ENCODE measurements at places on chromosomes 5 and 9.

DNA sequence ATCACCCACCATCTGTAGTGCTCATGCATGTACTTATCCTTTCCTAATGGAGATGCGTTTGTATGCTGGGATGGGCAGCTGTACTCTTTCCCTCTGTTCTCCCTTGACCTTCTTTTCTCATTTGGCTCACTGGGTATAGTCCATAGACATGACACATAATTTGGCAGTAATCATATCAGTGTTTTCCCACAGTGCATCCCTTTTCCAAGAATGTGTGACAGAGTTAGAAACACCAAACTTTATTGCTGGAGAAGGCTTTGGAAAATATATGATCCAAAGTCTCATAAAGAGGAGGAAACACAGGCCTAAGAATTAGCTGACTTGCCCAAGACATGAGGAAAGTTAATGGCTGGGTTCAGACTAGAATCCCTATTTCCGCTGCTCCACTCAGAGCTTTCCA lies 1233.4 kb upstream of the DMAC1 start:
- DNase-seq: no peak

GRCh38 chr5:14038341-14038959 lies 94.0 kb upstream of the DNAH5 start:
- peak; percentile 98 for DNase-seq

DNA sequence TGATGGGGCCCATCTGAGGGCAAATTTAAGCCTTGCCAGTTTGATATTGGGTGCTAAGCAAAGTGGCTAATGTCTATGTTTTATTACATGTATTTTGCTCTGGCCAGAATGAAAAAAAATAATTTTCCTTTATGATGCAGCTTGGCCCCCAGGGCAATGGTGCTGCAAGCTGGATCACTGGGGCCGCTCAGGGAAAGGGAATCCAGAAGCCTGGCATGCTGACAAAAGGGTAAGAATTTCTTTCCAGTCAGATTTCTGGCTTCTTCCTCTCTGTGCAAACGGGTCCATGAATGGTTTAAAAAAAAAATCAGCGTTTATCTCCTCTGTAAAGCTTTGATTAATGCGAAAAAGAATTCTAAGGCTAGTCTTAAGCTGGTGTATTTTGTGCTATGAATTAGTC lies 138.4 kb downstream of the MAPKAP1 start:
- DNase-seq: no peak

- DNase-seq: no peak
Observed at GRCh38 chr9:93829271-93830011, 125.7 kb downstream of the BARX1 start.

GRCh38 chr5:173823721-173824567 lies 64.2 kb upstream of the CPEB4 start:
- DNase-seq: peak; percentile 20

DNA sequence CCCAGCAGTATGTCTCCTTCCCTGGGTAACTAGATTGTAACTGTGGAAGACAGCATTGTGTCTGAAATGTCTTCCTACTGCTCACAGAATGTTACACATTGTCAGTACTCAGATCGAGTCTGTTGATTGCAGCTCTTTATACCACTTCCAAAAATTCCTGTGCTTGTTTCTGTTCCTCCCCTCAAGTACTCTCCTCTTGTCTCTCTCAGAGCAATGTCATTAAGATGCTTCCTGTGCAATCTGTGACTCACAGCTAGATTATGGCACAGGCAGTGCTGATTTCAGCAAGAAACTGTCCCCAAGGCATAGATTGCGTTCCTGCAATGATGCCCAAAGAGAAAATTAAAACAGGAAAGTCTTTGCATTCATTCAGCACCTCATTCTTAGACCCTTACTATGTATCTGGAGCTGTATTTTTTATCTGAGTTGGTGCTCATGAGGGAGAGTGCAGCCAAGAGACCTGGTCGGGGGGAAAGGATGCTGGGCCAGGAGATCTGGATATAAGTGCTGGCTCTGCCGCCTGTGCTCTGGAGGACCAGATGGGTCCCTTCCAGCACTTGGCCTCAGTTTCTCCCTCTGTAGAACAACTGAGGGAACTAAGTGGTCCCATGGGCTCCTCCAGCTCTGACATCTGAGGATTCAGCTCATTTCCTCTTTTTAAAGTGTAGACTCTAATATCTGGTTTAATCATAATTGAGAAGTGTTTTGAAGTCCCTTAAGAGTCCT lies 40.8 kb upstream of the GNPDA1 start:
- DNase-seq: no peak

GRCh38 chr9:94908583-94909249 lies 182.2 kb downstream of the AOPEP start:
- peak; percentile 97 for DNase-seq

DNA sequence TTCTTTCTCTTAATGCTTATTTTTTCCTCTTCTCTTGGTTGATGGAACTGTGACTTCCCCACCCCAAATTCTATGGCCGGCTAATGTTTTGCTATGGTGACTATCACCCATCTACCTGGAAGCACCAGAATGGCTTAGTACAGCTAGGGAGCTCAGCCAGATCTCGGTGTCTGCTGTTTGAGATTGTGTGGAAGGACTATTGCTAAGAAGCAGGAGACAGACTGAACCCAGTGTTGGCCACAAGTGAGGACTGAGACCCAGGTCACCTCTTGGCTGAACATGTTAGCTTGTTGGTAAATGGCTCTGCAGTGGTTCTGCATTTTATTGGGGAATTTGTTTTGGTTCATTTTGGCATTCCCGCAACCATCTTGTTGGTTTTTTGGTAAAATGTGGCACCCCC lies 2.7 kb downstream of the PRRC2B start:
- no peak for DNase-seq

DNA sequence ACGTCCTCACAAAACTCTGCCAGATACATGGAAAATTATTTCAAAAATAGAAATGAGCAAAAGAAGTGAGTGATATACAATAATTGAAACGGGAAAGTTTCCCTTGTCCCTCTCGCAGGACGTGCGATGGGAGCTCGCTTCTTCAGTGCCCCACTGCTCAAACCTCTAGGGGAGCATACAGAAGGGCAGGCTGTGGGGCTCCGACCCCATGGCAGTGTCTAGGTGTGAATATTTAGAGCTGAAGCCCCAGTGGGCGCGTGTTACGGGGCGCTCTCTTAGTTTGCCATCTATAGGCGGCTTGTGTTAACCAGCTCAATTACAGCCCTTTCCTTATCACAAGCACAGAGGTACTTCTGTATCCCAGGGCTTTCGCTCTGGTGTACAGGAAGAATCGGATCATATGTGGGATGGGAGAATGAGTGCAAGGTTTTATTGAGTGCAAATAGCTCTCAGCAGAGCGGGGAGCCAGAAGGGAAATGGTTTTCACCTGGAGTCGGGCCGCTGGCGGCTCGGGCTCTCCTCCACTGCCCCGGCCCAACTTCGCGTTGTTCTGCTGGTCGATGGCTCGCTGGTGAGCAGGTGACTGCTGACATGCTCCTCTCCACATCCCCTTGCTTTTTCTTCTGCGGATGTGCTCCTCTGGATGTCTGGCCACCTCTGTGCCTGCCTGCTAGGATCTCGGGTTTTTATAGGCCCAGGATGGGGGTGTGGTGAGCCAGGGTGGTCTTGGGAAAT lies 334.0 kb upstream of the PTPRD start:
- DNase-seq: no peak

GRCh38 chr9:109031241-109031640 lies 17.9 kb upstream of the CTNNAL1 start:
- DNase-seq: no peak
